ENCODE measurements at places on chromosomes 12 and 14. TPM values are rescaled to one million over a fixed set of nuclear protein-coding genes. Genes with fewer than 3 reads are reported as not detected.

BICDL1 gene
- polyA plus RNA-seq, result 1.9 TPM

SYT1 gene
- not detected for polyA plus RNA-seq

APAF1 gene
- 5.3 TPM for polyA plus RNA-seq

ACSM4 gene
- polyA plus RNA-seq, result not detected

CFAP251 gene
- polyA plus RNA-seq, result not detected

MYH6 gene
- not detected for polyA plus RNA-seq

CAPZA3 gene
- not detected for polyA plus RNA-seq

- DNase-seq, result no peak
Observed at GRCh38 chr12:22798116-22798515, 173.1 kb downstream of the ETNK1 start.

DNA sequence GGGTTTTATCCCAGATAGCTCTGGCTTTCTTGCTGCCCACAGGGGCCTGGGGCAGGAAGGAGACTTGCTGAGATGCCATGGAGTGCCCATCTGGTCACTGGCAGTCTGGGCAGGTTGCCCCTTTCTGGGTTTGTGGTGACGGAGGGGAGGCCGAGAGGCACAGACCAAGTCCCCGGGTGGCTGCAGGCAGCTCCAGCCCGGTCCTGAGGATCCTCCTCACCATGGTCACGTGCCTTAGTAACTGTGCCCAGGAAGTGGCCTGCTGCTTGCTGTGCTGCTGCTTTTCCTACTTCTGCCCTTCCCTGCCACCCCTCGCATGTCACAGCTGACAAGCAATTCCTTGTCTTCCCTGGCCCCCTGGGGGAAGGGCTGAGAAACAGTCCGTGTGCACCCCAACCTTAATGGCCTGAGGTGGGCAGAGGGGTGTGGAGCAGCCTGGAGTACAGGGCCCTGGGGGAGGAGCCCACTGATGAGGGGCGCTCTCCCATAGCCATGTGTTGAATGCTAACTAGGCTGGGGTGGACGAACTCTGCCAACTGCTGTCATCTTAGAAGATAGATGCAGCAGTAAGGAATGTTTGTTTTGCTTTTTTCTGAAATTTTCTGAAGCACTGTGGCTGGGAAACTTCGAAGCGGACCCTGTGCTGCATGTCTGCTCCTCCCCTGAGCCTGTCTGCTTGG lies 54.9 kb upstream of the SRSF5 start:
- no peak for DNase-seq

DNA sequence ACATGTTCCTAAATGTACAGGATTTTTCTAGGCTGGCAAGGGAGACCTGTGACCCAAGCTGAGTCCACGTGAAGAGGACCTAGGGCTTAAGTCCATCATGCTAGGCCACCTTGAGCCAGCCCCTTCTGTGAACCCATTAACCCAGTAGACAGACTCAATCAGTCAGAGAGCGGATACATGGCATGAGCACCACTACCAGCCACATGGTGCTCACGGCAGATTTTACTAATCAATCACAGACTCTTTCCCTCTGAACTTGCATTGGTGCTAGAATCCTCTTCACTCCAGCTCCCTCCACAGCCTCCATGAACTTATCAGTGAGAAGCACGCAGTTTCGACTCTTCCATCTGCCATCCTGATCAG lies 9.0 kb downstream of the PHETA1 start:
- DNase-seq, result no peak

DNA sequence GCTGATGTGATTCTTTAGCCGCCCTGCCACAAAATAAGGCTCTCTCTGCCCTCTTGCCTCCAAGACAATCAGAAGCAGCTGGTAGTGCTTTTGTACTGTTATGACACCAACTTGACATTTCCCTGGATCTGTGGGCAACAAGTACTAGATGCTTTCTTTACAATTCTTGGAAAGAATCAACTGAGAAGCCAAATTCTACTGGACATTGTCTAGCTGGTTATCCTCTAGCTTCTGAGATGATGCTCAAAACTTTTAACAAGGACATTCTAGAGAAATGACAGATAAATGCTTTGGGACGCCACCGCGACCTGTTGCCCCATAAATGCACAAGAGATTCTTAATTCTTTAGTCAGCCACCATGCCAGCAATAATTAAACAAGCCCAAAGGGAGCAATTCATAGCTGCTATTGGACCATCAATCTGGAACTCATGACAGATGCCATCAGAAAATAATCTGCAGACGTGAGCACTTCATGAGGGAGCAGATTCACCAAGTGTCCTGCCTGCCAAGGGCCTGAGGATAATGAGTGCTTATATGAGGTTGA lies 22.8 kb downstream of the FMNL3 start:
- DNase-seq, result no peak

- no peak for DNase-seq
Observed at GRCh38 chr12:26936559-26937442, 980 bp downstream of the INTS13 start.

DNA sequence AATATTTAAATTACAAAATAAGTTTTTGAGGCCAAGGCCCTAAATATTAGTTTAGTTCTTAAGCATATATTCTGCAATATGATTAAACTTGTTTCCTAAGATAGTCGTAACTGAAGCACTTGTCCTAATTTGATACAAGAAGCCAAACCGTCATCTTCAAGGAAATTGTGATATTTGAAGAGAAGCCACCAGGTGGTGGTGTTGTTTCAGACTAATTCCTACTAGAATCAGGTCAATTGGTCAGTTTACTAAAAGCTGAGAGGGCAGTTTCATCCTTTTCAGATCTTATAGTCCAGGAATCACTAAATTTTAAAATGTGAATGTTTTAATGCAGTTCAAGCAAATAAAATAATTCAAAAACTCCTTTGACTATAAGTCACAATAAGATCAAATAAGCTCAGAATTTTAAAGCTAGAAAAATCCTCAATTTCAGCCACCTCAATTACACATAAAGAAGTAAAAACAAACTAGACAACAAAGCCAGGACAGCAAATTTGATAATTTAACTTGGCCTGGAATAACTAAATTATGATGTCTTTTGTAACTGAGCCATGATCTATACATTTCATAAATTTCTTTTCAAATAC lies 7.1 kb upstream of the ARL1 start:
- peak; percentile 29 for DNase-seq

- no peak for DNase-seq
Observed at GRCh38 chr12:88866881-88867280, 286.6 kb upstream of the KITLG start.

GRCh38 chr14:24178399-24179178 lies 6.7 kb downstream of the REC8 start:
- no peak for DNase-seq

Measured in naive thymus-derived CD8-positive, alpha-beta T cell (primary cell).